ENCODE measurements at places on chromosomes 1 and 21.

GRCh38 chr1:12157366-12158231 is 9.2 kb upstream of the TNFRSF1B start:
- DNase-seq = no peak

- DNase-seq = no peak
These were observed 31.4 kb upstream of the OLIG2 start for GRCh38 chr21:32994305-32994704.

DNA sequence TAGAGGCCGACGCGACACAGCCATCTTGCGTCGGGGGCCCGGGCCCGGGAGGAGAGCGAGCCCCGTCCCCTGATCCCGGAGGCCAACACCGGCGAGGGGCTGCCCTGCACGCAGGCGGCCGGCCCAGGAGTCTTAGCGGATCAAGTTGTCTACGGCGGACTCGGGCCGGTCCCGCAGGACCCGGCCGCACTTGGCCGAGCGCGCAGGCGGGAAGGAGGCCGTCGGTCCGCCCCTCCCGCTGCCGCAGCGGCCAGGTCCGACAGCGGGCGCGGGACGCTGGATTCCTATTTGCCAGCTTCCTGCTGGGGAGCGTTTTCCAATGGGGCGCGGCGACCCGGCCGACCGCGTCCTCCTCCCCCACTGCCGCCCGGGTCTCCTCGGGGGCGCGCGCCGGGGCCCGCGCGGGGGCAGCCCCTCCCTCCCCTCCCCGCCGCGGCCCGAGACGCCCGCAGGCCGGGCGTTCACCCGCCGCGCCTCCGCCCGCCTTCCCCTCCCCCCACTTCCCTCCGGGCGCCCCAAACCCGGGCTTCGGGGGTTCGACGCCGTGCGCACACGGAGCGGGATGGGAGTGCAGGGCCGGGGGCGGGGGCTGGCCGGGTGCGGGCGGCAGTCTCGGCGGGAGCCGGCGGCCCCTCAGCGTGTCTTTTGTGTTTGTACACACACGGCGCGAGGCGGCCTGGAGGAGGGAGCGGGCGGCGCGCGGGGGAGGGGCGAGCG is 517 bp upstream of the H3-3A start:
- DNase-seq = peak; percentile 13

GRCh38 chr1:158654571-158654970 is 31.9 kb downstream of the SPTA1 start:
- no peak for DNase-seq

- no peak for DNase-seq
These were observed at the start of gene KRTAP10-10 for GRCh38 chr21:44637018-44637850. Gene KRTAP10-10, plus strand, starts transcription at chr21:44637356. Its CDS starts 62 bp downstream, at chr21:44637418.

- no peak for DNase-seq
These were observed 38.2 kb upstream of the SLC25A33 start for GRCh38 chr1:9500756-9501754.

DNA sequence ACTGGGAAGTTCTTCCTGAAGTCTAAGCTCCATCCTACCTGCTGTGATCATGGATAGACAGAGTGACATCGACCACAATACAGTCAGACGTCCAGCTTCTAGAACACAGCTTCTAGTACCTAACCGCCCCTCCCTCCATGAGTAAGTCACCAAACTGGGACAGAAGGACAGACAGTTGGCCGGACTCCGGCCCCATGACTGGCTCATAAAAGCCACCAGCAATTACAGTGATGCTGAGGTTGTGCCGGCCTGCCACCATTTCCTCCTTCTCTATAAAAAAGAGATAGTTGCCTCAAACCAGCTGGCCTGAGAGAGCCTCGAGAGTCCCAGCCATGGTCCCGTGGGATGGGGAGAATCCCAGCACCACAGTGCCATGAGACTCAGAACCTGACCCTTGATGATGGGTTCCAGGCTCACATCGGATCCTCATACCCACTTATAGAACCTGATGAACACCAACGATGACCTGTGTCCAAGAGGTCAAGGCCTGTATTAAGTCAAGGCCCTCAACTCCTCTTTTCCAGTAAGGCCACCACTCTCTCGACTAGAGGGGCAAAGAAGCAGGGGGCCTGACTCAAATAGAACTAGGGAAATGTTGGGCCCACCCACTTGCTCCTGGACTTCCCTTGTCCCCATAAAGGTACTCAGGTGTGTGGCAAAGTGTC is 3.4 kb downstream of the MEF2D start:
- no peak for DNase-seq

DNA sequence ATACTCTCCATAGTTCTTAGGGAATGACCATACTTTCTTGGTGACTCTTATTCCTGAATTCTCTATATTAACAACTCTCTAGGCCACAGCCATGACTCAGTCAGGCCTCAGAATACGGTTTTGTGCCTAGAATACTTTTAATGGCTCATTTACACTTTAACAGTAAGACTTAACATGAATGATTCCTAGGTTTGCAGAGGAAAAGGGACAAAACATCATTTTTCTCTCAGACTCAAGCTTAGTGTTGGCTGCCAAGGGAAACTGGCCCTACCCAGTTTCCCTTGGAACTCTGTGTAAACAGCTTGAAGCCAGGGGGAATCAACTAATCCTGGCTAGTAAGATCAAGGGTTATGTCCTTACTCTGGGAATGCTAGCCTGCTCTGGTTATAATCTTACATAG is 164.9 kb upstream of the PKN2 start:
- no peak for DNase-seq

DNA sequence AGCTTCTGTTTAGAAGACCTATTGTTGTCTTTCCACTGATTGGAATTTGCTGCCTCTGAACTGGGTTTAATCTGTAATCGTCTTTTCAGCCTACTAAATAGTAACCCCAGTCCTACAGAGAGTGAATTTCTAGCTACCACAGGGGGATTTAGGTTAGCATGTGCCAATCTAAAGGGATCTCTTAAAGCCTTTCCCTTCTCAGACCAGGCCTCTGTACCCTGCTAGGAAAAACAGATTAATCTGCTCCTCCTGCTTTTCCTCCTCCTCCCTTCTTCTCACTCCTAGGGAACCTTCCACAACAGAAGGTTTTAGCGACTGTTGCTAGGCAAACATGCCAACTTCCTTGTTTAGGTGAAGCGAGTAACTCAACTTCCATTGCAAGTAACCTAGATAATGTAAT is 1.3 kb upstream of the RC3H1 start:
- no peak for DNase-seq

- DNase-seq = no peak
These were observed 95.3 kb downstream of the MTR start for GRCh38 chr1:236890152-236891056.

GRCh38 chr1:84888753-84889152 is 4.3 kb downstream of the LPAR3 start:
- no peak for DNase-seq

GRCh38 chr1:58402444-58402843 is 144.1 kb downstream of the OMA1 start:
- DNase-seq = no peak

DNA sequence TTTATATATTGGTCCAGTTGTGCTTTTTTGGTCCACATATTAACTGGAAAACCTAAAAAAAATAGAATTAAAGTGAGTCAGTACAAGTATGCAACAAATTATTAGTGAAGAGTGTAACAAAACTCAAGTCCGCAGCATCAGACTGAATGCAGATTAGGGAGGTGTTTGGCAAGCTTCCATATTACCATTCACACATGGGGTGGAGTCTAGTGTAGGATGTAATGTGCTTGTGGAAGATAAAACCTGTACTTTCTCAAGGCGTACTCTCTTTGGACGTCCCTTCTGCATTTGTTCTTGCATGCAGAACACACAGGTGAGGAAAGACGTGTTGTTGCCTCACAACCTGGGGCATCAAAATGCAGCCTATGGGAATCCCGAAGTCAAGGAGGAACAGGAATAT is 668.7 kb downstream of the MRPL39 start:
- DNase-seq = no peak

DNA sequence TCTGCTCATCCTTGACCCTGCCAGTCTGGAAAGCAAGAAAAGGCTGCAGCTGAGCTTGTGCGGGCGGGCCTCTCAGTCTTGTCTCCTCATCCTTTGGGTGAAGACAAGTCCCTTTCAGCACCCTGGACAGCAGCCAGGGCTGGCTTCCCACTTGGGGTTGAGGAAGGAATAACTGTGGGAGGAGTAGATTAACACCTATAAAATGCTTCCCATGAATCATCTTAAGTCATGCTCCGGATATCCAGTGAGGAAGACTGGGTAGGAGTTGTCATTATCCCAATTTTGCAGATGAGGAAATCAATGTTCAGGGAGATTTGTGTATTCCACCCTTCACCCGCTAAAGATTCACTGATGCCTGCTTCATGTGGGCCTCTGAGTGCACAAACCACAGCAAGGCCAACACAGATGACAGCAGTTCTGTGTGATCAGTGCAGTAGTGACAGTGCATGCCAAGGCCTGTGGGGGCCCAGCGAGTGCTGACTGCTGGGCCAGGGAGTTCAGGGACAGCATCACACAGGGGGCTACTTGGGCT is 20.1 kb upstream of the COL16A1 start:
- DNase-seq = no peak

DNA sequence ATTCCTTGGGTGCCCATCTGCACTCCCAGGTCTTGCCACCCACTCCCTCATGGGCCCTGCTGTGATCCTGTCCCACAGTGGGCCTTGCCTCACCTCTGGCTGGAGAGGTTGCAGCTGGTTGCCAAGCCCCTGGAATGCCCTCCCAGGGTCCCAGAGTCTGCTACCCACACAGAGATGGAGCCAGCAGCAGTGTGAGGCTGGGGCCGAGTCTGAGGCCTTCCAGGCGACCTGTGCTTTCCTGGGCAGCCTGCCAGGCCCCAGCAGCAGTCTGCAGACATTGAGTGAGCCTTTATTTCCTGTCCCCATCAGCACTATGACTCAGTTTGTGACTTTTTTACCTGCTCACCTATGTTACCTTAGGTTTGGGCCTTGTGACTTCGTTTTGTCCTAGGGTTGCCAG is 25.0 kb upstream of the TSPAN2 start:
- no peak for DNase-seq

Data from activated CD4-positive, alpha-beta T cell treated with anti-CD3 and anti-CD28 coated beads, Interleukin-2, amount 50 U/mL, for 24 hours (primary cell).